Suppressor macrophage treated with lipopolysaccharide for 4 hours (primary cell): ENCODE measurements at places on chromosomes 2 and 18.

DNA sequence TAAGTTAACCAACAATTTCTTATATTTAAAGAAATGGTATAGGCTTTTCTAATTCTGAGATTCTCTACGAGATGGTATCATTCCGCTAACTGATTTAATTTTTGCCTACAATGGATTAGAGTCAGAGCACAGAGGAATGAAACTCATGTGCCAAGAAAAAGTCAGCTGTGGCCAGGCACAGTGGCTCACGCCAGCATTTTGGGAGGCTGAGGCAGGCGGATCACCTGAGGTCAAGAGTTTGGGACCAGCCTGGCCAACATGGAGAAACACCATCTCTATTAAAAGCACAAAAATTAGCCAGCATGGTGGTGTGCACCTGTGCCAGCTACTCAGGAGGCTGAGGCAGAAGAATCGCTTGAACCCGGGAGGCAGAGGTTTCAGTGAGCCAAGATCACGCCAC is 17.0 kb upstream of the TTN start:
- no peak for DNase-seq

DNA sequence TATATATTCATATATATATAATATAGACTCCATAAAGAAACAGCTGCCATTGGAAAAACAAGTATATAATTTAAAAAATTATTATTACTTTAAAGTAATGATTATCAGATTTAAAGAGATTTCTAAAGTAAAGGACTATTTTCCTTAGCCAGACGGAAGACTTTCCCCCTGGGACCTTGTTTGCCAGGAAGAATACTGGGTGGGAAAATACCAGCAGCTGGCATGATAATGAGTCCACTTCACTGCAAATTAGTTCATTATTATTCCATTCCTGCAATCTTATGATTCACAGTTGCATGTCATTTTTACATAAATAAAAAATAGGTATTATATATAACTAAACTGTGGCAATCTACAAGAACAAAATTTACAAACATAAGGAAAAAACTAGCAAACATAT is 339.8 kb upstream of the CDH7 start:
- DNase-seq: no peak

GRCh38 chr2:58562276-58562675 is 321.2 kb upstream of the FANCL start:
- no peak for DNase-seq

- DNase-seq: no peak
These were observed 35.4 kb downstream of the MGAT5 start for GRCh38 chr2:134289225-134289624.

DNA sequence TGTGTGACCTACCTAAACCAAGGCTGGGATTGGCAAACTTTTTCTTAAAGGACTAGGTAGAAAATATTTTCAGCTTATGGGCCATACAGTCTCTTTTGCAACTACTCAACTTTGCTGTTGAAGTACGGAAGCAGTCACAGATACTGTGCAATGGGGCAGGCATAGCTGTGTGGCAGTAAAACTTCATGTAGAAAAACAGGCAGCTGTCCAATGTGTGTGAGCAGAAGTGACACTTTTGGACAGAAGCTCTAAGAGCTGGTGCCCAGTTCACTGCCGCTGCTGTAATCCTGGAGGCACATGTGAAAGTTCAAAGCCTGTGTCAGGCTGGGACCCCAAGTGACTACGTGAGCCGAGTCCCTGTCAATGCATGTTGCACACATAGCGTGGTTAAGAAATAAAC is 46.7 kb downstream of the MAPK4 start:
- DNase-seq: no peak

- peak; percentile 55 for DNase-seq
These were observed 37.4 kb downstream of the SH3BP4 start for GRCh38 chr2:234989183-234989701.

DNA sequence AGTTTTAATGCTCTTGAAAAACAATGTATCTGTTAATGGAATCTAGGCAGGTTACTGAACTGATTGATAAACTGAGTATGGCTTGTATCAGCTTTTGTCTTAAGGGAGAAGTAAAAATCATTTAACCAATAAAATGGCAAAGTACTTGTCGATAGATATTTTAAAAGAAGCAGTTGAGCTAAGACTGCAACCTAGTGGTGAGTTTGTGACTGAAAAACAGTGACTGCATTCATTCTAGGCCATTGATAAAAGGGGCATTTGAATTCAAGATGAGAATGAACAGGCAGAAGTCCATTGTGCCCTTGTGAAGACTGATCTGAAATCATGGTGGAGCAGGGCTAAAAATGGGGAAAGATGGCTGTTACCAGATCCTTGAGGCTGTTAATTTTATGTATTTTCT is 59.4 kb upstream of the MSTN start:
- no peak for DNase-seq

- DNase-seq: peak; percentile 71
These were observed 382.1 kb downstream of the ZEB2 start for GRCh38 chr2:144137705-144138428.

GRCh38 chr2:237982039-237982725 is 15.4 kb downstream of the UBE2F start:
- DNase-seq: no peak
